NCI-H1694 (cell line): ENCODE measurements at places on chromosomes 3 and 15.

GRCh38 chr3:115681736-115682135, 58.4 kb downstream of the GAP43 start:
- no peak for DNase-seq

DNA sequence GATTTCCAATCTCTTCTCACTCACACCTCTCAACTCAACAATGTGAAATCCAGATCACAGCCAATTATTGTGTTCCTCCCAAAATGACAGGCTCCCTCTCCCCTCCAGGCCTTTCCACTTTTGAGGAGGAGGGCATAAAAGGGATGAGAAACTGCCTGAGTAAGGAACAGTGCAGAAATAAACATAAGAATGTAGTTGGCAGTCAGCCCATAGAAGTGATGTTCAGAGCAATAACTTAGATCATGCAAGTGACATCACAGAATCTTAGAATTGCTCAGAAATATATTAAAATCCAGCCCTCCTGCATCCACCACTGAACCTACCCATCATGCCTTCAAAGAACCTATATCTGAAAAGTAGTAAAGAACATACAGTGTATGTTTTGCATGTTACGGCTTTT, 299.4 kb upstream of the GADL1 start:
- DNase-seq = no peak

DNA sequence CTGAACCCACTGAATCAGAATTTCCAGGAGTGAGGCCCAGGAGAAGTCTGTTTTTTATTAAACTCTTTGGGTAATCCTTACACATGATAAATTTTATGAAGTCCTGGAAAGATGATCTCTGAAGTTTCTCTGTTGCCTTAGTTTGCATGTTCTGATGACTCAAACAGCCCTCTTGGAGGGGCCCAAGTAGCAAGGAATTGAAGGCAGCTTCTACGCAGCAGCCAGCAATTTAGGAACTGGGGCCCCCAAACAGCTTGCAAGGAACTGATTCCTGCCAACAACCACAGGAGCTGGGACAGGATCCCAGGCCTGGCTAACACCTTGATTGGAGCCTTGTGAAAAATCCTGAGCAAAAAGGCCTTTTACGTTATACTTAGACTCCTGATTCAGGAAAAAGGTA, 5.4 kb upstream of the ACP3 start:
- no peak for DNase-seq

- DNase-seq = no peak
Observed at GRCh38 chr3:122389197-122389596, 5.2 kb downstream of the FAM162A start.

- no peak for DNase-seq
Observed at GRCh38 chr3:71214797-71215196, 368.7 kb downstream of the FOXP1 start.

DNA sequence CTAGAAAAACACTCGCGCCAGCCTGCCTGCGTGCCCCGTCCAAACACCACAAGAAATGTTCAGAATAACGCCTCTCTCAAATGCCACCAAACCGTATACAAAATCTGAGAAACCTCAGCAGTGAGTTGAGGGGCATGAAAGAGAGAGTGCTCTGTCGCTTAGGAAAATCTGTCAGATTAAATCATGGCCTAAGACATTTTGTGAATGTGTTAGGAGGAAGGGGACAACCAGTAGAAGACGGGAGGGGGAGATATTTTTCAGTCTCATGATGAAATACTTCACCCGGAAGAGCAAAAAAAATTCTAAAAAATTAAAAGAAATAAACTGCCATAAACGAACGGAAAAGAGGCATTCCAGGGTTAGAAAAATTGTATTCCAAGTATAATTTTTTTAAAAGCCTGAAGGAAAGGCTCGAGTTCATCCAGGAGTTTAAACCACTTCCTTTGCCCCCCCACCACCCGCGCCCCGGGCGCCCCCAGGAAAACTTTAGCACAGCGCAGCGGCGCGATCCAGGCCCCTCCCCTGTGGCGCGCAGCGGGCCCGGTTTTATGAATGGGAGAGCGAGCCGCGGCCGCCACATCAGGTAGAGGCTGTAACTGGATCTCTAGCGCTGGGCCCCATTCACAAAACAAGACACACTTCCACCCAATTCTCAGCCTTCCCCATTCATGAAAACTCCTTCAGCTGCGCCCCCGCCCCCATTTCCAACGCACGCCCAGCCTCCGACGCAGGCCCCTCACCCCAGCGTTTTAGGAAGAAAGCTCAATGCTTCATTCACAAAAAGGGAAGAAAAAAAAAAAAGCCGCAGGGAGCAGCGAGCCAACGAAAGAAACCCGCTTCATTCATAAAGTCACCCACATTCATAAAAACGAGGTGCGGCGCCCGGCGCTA, 1.4 kb downstream of the ETV5 start:
- peak; percentile 71 for DNase-seq

DNA sequence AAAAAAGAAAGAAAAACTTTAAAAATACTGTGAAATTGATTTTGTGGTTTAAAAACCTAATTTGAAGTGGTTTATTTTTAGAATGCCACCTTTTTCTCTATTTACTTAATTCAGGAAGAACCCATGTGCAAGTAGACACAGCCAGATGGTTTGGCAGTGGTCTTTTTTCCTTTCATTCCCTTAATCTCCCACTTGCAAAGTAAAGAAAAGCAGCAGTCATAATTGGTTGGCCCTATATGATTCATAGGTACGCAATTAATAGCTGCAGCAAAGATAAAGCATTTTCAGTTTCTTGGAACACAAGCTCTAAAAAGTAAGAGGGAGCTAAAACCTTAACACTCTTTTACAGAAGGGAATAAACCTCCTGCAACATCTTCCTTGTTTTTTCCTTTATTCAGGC, 115.3 kb downstream of the MECOM start:
- DNase-seq = no peak

DNA sequence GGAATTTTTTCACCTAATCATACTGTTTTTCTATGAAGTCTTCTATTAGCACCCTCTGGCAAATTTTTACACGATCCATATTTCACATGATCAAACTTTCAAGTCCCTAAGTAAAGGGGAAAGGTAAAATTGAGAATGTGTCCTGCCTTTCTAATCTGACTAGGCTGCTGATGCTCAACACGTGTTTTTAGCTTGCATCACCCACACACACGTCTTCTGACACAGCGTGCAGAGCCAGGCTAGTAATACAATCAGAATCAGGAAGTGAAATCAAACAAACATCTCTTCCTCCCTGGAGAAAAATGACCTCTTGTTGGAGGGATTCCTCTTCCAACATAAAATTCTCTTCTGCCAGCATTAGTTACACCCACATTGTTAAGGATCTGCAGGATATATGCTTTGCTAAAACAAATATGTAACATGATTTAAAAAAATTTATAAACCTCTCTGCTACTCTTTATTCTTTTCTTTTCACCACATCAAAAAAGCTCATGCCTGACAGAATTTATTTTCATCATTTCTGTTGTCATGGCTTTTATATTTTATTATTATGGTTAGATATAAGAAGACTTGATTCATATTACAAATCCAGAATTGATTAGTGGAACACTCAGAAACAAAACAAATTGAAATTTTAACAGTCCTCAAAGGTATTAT, 122.4 kb downstream of the RAP2B start:
- no peak for DNase-seq

DNA sequence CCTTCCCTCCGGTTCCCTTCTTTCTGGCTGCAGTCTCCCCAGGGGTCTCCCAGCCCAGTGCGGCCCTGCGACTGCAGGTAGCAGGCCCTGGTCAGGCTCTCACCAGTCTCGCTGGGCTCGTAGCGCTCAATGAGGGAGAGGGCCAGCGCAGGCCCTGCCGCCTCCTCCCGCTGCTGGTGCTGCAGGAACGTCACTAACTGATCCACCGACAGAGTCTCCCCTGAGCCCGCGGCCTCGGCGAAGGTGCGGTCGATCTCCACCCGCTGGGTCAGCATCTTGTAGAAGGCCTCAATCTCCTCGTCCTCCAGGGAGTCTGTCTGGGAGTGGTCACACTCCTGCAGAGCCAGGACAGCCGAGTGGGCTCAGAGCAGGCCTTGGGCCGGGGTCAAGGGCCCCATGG, 18.3 kb downstream of the PLCD1 start:
- no peak for DNase-seq

DNA sequence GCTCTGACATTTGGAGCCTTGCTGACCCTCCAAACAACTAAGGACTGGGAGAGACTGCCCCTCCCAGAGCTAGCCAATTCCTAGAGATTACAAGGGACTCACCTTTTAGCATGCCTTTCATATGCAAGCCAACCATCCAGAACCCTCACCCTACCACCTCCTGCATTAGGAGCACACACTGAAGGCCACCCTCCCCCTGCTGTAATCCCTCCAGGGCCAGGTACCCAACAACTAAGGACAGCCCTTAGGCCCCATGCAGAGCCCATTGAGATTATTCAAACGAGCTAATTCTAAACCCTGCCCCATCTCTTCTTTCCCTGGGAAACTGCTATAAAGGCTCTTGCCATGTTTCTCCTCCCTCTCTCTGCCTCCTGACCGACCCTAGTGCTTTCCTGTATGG, 352.6 kb downstream of the ERC2 start:
- no peak for DNase-seq

DNA sequence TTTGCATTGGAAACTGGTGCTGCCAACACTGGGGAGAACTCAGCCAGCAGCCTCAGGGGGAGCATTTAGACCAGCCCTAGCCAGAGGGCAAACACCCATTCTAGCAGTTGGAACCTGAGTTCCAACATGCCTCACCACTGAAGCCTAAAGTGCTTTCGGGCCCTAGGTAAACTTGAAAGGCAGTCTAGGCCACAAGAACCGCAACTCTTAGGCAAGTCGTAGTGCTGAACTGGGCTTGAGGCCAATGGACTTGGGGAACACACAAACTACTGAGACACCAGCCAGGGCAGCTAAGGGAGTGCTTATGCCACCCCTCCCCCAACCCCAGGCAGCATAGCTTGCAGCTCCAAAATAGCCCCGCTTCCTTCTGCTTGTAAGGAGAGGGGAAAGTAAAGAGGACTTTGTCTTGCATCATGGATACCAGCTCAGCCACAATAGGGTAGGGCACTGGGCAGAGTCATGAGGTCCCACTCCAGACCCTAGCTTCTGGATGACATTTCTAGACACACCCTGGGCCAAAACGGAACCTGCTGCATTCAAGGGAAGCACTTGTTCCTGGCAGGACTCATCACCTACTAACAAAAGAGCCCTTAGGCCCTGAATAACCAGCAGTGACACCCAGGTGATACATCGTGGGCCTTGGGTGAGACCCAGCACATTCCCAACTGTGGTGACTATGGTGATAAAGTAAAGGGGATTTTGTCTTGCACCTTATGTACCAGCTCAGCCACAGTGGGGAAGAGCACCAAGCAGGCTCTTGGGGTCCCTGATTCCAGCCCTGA, 37.3 kb upstream of the TEX9 start:
- no peak for DNase-seq

- DNase-seq = no peak
Observed at GRCh38 chr3:193693774-193694173, 100.8 kb downstream of the OPA1 start.

- no peak for DNase-seq
Observed at GRCh38 chr3:183937601-183938286, 53.1 kb upstream of the PARL start.

DNA sequence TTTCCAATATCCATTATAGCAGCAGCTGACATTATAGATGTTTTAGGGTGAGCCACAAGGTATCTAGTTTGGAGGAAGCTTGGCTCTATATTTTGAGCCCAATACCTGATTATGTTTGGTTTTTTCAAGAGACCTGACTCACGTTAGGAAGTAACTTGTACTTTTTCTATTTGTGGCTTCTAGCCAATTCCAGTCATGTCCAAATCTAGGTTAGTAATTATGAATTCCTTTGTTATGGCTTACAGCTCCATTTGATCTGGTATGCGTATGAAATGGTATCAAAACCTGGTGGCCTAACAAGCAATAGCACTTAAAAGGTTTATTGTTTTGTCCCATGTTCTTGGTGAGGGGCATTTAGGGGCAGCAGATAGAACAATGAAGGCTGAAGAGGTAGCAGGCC, 115.9 kb downstream of the TOP2B start:
- no peak for DNase-seq

- DNase-seq = no peak
Observed at GRCh38 chr3:76083992-76084391, 298.6 kb upstream of the ZNF717 start.

GRCh38 chr15:25893596-25893995, 30.5 kb upstream of the ATP10A start:
- no peak for DNase-seq

DNA sequence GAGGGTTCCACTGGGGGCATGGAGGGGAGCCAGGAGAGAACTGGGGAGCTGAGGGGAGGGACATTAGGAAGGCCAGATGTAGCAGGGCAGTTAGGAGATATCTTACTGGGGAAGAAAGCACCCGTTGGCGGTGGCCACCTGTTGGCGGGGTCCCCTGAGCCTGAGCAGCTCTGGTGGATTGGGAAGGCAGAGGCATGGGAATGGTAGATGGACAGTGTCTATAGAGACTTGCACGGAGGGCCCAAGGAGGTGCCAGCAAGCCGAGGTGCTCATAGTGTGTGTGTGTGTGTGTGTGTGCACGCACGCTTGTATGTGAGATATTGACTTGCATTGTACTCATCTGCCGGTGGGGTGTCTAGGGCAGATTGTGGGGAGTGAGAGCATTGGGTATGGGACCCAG, 179.0 kb downstream of the APBA2 start:
- DNase-seq = no peak

- no peak for DNase-seq
Observed at GRCh38 chr15:83545804-83546511, 98.8 kb downstream of the SH3GL3 start.

- DNase-seq = no peak
Observed at GRCh38 chr15:98878862-98879261, 128.7 kb downstream of the PGPEP1L start.

DNA sequence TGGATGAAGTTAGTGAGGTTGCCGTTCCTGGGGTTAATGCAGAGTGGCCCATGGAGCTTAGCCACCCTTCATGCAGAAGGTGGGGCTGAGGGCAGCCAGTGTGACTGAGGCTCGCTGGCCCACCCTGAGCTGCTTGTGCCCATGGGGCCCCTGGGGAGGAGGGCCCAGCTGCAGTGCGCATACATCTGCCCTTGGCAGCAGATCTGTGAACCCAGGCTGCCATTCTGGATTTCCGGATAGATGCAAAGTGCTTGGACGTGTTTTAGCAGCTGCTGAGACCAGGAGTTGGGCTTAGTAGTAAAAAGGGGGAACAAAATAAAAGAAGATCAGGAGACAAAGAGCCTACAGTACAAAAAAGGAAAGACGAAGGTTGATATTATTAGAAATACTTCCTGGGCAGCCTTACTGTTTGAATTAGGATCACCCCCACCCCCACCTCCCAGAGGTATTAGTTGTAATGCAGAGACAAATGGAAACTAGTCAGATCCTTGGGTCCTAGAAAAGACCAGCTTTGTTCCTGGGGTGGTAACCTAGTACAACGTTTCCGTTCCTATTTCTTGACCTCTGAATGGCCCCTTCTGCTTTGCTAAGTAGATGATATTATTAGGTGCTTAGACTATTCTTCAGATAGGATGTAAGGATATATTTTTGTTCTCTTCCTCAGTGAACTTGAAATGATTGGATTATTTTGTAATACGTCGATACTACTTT, 70.2 kb downstream of the IGF1R start:
- no peak for DNase-seq

- no peak for DNase-seq
Observed at GRCh38 chr3:43797794-43798193, 107.1 kb downstream of the ABHD5 start.
